ENCODE measurements at places on chromosomes 4 and X. TPM values are rescaled to one million over a fixed set of nuclear protein-coding genes. Genes with fewer than 3 reads are reported as not detected.

- no peak overlapping the region for H3K4me3 ChIP-seq
- no peak for DNase-seq
- H3K27me3 ChIP-seq, result no peaks in the 10 kb centered on the region
- H3K27ac ChIP-seq, result no peak overlapping the region
- no peaks in the 10 kb centered on the region for H3K4me1 ChIP-seq
Measured at GRCh38 chr4:71604785-71605184, 179.1 kb downstream of the GC start.

DNA sequence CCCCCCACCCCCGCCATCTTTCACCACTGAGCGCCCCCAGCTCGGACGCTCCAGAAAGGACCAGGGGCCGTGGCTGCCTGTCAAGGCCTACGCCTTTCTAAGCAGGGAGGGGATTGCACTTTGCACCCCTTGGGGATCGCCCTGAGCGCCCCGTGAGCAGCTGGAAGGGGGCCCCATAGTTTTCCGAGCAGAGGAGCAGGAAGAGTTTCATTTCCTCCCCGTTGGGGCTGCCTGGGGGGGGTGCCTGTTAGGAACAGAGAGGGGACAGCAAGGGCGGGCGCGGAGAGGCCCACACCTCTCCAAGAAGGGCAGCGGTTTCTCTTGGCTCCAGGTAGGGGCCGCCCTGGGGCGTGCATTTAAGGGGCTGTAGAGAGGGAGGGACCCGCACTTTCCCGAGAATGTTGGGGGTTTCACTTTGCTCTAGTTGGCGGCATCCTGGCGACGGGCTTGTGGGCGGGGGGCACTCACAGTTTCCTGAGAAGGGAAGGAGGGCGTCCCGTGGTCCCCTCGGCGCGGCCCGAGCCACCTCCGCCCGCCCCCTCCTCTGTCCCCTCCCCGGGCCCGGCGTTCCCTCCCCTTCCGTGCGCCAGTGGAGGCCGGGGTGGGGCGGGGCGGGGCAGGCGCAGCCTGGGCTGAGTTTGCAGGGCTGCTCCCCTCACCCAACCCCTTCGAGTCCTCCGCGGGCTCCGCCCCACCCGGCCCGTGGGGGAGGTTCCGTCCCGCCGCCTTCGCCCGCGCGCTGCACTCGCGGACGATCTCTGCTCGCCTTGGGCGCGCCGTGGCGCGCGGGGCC lies 82.3 kb upstream of the CD99 start:
- H3K27ac ChIP-seq, result peak overlapping the region; percentile 86
- DNase-seq, result peak; percentile 93
- H3K4me1 ChIP-seq, result peaks cover 24% of the 10 kb centered on the region
- no peaks in the 10 kb centered on the region for H3K27me3 ChIP-seq
- H3K4me3 ChIP-seq, result peak overlapping the region; percentile 88

DNA sequence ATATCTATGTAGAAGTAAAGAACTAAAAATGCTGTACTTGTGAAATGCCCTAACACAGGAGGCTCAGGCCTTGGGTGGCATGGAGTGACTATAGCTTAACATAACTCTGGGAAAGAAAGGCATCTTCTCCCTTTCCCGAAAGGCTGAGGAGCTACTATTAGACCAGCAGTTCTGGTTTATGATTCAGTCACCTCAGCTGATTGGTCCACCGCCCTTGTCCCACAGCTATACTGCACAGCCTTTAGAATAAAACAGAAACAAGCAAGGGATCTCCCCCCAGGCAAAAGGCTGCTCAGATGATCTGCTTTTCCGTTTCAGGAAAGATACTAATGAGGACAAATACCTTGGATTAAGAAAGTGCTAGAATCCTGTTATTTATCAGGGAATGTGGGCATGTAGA lies 171.3 kb downstream of the SNCA start:
- no peaks in the 10 kb centered on the region for H3K4me1 ChIP-seq
- no peaks in the 10 kb centered on the region for H3K36me3 ChIP-seq
- DNase-seq, result no peak
- no peak overlapping the region for H3K4me3 ChIP-seq

DNA sequence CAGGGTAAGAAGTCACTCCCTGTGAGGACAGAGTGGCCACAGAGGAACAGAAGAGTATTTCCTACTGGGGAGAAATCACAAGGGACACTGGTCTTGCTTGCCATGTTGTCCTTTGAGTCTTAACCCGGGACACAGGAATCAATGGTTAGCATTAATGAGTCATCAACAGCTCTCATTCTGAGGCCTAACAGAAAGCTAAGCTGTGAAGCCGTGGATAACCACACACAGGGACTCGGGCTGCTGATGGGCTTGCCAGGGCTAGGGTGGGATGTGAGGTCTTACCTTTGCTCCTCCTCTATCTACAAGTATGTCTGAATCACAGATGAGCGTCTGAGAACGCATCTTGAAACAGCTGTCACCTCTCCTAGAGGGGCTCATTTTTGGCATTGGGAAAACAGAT lies 22.2 kb downstream of the HELT start:
- DNase-seq, result no peak
- no peaks in the 10 kb centered on the region for H3K36me3 ChIP-seq
- H3K27ac ChIP-seq, result no peak overlapping the region
- H3K4me3 ChIP-seq, result no peak overlapping the region

- H3K27me3 ChIP-seq, result peaks cover 3% of the 10 kb centered on the region
- DNase-seq, result peak; percentile 18
- no peak overlapping the region for H3K27ac ChIP-seq
- H3K36me3 ChIP-seq, result no peaks in the 10 kb centered on the region
- H3K4me1 ChIP-seq, result no peaks in the 10 kb centered on the region
Measured at GRCh38 chr4:3671571-3672464, 94.4 kb upstream of the ADRA2C start.

DNA sequence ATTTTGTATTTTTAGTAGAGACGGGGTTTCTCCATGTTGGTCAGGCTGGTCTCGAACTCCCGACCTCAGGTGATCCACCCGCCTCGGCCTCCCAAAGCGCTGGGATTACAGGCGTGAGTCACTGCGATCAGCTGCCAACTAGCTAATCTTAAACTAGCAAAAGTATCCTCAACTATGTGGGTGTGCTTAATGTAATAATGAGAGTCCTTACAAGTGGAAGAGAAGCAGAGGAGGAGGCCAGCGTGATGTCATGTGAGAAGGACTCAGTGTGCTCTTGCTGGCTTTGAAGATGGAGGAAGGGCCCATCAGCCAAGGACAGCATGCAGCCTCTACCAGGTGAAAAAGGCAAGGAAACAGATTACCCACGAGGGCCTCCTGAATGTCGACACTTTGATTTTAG lies 19.6 kb downstream of the SCD5 start:
- no peak overlapping the region for H3K4me3 ChIP-seq
- H3K36me3 ChIP-seq, result no peaks in the 10 kb centered on the region
- no peaks in the 10 kb centered on the region for H3K27me3 ChIP-seq
- peaks cover 6% of the 10 kb centered on the region for H3K4me1 ChIP-seq
- H3K27ac ChIP-seq, result no peak overlapping the region

GRCh38 chrX:24168807-24169206 lies 19.3 kb downstream of the ZFX start:
- H3K4me3 ChIP-seq, result no peak overlapping the region
- H3K27me3 ChIP-seq, result no peaks in the 10 kb centered on the region
- H3K36me3 ChIP-seq, result peaks cover 18% of the 10 kb centered on the region
- DNase-seq, result no peak
- H3K27ac ChIP-seq, result no peak overlapping the region

DNA sequence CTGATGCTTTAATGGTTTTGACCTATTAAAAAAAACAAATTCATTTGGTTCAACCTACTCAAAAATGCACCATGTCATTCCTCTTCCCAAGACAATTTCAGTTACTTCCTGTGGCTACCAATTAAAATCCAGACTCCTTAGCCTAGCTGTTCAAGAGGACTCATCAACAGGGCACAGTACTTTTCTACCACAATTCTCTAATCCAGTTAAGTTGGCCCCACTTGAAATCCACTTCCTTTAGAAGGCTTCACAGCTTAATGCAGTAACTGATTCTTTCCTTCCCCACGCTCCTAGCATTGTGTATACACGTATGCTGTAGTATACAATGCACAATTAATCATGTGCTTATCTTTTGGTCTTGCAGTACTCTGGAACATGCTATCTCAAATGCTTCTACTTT lies 129.8 kb downstream of the UGT8 start:
- H3K4me3 ChIP-seq, result no peak overlapping the region
- no peak overlapping the region for H3K27ac ChIP-seq
- no peaks in the 10 kb centered on the region for H3K27me3 ChIP-seq
- no peak for DNase-seq
- H3K4me1 ChIP-seq, result no peaks in the 10 kb centered on the region
- H3K36me3 ChIP-seq, result no peaks in the 10 kb centered on the region

Gene SPANXA1
- not detected for total RNA-seq

Measured in lower lobe of right lung (tissue), 2 donors.